ENCODE measurements at places on chromosomes 2 and 18.

DNA sequence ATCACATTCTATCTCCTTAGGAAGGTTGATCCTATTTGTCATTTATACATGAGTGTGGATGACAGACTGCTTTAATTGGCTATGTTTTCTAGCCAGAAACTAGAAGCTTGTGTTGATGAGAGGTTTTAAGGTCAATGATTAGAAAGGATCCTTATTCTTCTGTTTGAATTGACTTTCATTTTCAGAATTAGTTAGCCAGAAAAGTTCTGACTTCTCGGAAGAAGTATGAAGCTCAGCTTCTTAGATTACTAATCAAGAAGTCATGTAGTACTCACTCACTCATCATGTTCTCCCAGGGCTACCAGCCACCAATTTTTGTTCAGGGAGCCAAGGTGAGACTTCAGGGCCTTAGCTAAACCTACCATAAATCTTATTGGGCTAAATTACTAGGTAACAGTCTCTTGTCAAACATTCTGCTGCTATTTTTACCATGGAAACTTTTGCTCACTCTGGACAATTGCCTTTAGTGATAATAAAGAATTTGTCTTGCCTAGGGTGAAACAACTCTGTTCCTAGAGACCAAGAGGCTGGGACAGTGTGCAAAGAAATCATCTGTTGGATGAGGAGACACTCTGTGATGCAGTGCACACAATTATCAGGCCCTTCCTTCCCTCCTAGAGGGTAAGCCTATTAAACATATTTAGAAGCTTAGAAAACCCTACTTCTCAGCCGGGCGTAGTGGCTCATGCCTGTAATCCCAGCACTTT is 111.6 kb upstream of the DNMT3A start:
- no peak for DNase-seq

GRCh38 chr2:146370826-146371225 is 1474.0 kb upstream of the ACVR2A start:
- no peak for DNase-seq

- DNase-seq = no peak
Measured at GRCh38 chr2:48145845-48146452, 239.7 kb upstream of the FBXO11 start.

- DNase-seq = peak; percentile 77
Measured at GRCh38 chr2:241224018-241224850, 35.8 kb downstream of the ANO7 start.

DNA sequence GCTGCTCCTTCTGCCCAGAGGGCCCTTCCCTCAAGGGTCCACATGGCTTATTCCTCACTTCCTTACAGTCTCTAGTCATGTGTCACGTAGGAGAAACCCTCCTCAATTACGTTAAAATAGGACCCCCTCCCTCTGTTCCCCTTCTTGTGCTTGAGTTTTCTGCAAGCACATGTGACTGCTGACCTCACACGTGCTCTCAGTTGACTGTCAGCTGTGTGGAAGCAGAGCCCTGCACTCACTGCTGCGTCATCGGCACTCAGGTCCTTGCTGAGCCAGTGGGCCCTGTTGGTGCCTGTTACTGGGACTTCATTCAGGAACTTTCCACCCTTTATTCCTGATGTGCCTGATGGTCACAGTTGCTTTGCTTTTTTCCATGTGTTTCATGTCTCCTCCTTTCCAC is 11.1 kb downstream of the ATG16L1 start:
- no peak for DNase-seq

DNA sequence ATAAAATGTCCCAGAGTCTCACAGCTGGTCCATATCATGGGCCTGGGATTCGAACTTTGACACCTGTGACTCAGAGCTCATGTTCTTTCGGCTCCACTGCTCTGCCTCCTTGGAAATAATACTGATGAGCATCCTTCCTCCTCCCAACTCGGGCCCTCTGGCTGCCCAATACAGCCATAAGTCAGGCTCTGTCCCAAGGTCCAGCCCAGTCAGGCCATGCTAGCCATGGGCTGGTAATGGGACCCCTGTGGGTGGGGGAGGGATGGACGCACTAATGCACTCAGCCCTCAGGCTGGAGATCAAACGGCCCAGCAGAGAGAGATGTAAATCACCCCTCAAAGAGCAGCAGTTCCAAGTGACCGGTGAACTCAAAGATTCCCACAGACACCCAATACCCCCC is 61.1 kb downstream of the DDX1 start:
- no peak for DNase-seq

GRCh38 chr2:68762665-68763064 is 28.1 kb downstream of the ARHGAP25 start:
- DNase-seq = no peak

DNA sequence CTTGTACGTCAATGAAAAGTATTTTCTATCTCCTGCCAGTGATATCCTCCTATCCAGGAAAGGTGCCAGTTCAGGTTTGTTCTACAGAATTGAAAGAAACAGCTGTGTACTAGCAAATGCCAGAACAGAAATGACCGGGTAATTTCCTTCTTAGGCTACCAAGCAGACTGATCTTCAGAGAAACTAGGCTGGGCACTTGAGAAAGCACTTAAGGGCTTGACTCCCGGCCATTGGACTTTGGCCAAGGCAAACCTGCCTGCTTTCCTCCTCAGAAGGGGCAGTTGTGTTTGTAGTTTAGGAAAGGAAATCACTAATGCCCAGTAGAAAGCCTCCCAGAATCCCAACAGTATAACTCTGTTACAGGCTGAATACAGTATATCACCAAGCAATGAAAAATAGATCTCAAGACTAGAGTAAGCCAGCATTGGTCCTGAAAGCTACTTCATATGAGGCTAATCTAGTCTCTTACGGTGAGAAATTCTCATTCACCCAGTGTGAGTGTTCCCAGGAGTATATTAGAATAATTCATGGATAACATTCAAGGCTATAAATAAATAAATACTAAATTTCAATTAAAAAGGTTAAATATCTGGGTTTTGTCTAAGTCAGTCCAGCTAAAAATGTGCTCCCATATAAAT is 43.0 kb upstream of the COL5A2 start:
- no peak for DNase-seq

DNA sequence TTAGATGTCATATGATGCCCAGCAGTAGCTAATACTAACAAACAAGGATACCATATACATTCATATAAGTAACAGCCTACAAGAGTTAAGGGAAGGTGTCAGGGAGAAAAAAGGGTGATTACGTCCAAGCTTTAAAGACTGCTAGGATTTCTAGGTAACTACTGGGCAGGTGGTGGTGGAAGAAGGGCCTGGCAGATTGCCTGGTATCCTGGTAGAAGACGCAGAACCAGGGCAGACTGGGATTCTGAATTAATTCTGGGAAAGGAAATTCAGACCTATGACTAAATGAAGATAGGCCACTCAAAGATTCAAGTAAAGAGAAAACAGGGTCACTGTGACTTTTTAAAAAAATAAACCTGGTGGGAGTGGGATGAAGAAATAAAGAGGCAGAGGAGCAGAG is 31.9 kb downstream of the NDUFA10 start:
- DNase-seq = no peak

DNA sequence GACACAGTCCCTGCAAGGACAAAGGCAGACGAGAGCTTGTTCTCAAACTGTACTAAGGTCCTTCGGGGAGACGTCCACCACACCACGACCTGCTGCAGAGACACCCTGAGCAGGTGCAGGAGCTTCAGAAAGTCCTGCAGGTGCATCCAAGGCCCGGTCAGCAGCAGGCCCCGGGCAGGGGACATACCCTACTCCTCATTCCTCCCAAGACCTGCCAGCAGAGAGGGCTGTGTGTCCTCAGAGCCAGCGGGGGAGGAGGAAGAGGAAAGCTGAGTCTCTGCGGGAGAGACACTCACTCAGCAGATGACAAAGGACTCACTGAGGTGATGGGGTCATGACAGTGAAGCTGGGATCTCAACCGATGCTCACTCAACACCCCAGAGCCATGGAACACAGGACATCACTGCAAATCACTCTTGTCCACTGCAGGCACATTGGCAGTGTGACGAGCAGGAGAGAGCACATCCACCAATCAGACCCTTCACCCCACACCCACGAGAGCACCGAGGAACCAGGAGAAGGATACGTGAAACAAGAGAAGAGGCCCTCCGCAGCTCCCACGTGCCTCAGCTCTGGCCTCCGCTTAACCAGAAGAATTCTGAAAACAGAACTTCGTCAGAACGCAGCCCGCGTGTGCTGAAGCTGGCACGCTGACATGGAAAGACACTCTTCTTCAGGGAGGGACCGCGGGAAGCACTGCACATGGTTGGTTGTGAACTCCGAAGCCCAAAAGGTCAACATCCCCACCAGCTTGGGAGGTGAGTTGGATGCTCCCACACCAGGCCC is 9.3 kb downstream of the HDAC4 start:
- DNase-seq = no peak

DNA sequence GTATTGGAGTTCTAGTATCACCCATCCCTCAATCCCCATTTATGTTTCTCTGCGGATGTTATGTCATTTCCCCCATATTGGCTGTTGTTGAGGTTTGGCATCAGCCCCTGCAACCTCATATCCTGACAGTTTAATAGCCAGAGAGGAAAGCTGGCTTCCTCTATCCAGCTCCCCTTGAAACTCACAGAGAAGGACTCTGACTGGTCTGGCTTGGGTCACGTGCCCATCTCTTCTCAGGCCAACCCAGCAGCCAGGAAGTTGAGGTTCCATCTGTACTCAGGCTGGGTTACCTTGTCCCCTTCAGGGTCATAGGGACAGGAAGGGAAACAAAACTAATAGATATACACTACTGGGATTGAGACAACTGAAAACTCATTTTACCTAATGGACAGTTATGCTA is 148.0 kb upstream of the SLC14A2 start:
- no peak for DNase-seq

DNA sequence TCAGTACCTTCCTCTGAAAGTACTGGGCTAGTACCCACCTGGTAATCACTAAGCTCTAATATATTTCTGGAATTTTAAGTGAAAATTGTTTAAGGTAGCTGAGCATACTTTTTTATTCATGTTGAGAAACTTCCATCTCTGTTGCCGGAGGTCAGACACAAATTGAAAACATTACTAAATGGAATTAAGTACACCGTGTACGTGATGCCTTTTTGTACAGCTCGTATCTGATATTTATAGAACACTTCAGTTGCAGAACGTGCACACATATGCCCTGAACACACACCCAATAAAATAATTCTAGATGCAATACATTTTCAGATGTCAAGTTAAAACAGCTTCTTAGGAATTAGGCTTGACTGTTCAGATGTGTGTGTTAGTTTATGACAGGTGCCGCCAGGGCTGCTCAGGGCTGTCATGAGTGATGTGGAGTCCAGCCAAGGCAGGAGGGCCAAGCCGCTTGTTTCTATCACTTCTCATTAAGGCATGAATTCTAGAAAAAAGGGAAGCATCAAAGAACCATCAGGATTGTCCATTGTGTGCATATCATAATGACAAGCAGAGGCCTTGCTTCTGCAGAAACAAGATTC is 80.9 kb upstream of the FOSL2 start:
- DNase-seq = no peak

DNA sequence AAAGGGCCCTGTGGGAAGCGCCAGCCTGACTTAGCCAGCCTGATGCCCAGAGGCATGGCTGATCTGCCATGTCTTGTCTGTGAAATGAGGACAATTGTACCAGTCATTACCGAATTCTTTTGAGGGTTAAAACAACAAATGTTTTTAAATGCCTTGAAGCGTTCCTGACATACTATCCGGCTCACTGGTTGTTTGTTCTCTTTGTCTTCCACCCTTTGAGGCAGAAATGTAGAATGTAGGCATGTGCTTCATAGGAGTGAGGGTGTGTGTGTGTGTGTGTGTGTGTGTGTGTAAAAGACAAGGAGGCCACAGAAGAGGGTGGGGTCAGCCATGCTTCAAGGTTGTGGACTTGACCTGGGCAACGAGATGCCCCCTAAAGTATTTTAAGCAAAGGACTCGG is 35.5 kb downstream of the TGFBRAP1 start:
- DNase-seq = no peak

Measured in caudate nucleus (tissue), 63 donors.